ENCODE measurements at places on chromosomes 4 and X.

DNA sequence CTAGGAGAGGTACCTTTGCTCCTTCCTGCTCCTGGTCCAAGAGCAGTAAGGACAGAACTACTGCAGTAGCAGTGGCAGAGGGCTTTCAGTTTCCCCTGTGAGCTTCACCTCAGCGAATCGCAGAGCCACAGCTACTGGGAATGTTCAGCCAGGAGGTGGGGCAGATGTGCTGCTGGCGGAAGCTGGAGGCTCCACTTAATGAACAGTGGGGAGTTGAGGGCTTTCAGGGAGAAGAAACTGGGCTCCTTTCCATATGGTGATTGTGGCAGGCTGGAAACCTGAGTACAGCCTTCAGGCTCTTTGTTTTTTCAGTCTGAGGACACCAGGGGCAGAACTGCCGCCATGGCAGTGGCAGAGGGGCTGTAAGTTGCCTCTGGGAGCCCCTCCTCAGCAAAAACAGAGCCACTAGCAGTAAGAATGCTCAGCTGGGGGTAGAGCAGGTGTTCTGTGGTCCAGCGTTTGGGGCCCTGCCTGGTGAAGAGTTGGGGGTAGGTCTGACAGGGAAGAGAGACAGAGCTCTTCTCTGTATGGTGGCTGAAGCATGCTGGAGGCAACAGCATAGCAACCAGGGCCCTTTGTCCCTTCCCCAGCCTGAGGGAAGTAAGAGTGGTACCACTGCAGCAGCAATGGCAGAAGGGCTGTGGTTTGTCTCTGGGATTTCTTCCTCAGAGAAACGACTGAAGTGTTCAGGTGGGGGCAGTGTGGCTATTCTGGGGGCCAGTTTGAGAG lies 106.0 kb upstream of the GRXCR1 start:
- peak; percentile 77 for DNase-seq

GRCh38 chr4:26162101-26162500 lies 158.7 kb upstream of the RBPJ start:
- no peak for DNase-seq

GRCh38 chr4:10640561-10641201 lies 43.9 kb downstream of the CLNK start:
- DNase-seq, result peak; percentile 33

- DNase-seq, result no peak
These were observed 70.0 kb downstream of the EVC2 start for GRCh38 chr4:5638316-5638715.

GRCh38 chrX:110108381-110108821 lies 105.5 kb downstream of the TMEM164 start:
- DNase-seq, result no peak

DNA sequence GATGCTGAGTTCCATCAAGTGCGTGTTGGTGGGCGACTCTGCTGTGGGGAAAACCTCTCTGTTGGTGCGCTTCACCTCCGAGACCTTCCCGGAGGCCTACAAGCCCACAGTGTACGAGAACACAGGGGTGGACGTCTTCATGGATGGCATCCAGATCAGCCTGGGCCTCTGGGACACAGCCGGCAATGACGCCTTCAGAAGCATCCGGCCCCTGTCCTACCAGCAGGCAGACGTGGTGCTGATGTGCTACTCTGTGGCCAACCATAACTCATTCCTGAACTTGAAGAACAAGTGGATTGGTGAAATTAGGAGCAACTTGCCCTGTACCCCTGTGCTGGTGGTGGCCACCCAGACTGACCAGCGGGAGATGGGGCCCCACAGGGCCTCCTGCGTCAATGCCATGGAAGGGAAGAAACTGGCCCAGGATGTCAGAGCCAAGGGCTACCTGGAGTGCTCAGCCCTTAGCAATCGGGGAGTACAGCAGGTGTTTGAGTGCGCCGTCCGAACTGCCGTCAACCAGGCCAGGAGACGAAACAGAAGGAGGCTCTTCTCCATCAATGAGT lies 46.6 kb downstream of the RHOH start:
- DNase-seq, result no peak

DNA sequence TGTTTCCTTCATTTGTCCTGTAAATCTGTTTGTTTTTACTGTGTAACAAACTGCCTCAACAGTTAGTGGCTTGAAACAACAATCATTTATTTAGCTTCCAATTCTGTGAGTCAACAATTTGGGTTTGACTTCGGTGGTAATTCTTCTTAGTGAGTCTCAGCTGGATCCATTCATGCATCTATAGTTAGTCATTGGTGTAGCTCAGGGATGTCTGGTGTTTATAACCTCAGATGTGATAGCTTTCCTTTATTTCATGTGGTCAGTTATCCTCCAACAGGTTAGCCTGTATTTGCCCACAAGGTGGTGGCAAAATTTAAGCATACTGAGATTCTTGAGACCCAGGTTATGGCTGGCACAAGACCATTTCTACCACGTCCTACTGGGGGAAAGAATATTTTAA lies 1267.2 kb downstream of the RAPGEF2 start:
- DNase-seq, result no peak

DNA sequence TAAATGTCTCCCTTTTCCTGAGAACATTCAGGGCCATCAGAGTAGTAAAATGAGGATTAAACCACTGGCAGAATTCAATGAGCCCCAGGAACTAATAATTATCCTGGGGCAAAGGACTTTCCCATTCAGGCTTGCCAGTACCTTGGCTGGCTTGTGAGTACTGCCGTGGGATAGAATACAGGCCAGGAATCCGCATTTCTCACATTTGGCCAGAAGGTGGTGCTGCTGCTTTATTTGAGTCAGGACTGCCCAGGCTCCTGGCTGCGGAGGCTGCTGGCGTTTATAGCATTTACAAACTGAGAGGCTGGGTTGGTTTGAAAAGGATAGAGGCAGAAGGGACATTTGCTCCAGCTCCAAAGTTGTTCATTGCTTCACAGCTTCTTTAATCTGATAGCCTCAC lies 91.4 kb downstream of the RTL9 start:
- peak; percentile 77 for DNase-seq

GRCh38 chr4:17876943-17877342 lies 66.2 kb downstream of the NCAPG start:
- no peak for DNase-seq

GRCh38 chrX:13605611-13606010 lies 36.2 kb downstream of the EGFL6 start:
- no peak for DNase-seq

DNA sequence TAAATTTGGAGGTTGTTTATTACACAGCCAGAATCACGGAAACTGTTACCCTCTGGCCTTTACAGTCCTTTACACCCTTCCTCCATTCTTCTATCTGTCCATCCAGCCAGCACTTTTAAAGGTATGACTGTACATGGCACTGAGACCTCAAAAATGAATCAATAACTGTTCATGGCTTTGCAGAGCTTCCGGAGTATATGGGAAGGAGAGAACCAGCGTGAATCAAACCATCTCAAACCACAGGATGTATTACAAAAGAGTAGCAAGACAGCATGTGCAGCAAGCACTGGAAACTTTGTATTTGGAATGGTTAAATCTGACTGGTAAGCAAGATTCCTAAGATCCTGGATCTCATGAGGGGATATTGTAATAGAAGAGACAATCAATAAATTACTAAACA lies 228.5 kb upstream of the CASK start:
- DNase-seq, result no peak

DNA sequence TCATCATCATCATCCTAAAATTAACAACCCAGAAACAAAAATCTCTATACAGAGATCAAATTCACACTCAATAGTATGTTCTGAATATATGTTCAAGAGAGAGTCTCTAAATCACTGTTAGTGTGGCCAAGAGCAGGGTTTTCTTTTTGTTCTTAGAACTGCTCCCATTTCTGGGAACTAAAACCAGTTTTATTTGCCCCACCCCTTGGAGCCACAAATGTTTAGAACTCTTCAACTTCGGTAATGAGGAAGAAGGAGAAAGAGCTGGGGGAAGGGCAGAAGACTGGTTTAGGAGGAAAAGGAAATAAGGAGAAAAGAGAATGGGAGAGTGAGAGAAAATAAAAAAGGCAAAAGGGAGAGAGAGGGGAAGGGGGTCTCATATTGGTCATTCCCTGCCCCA lies 32.3 kb downstream of the CYBB start:
- no peak for DNase-seq

DNA sequence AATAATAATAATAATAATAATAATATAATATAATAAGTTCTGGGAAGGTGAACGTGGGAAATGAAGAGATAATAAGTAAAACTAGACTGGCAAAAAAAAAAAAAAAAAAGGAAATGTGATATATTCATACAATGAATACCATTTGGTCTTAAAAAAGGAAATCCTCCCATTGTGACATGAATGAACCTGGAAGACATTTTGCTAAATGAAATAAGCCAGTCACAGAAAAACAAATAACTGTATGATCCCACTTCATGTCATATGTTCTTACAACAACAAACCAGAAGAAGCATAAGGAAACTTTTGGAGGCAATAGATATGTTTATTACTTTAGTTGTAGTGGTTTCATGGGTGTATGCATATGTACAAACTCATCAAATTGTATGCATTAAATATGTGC lies 63.1 kb downstream of the ATP11C start:
- no peak for DNase-seq

DNA sequence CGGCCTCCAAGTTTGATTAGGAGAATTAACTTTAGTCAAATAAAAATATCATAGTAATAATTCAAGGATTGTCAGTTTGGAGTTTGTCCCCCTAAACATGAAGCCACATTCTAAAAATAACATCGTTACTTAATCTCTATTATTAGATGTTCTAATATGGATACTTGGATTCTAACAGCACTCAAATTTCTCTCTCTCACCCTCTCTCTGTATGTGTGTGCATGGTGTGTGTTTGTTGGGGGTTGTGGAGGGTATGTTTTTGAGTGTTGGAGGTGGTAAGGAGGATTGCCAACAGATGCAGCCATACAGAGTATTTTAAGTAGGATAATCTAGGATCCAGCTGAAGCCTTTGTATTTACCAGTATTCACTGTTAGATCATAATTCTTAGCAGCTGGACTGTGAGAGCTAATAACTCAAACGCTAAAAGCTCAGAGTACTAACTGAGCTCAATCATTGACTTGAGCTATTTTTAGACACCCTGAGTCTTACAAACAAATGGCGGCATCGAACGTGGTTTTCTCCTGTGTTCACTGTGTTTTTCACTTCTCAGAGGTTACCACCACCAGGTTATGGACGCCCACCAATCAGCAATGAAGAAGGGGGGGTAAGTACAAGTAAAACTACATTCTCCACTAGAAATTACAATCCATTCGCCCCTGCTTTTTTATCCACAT lies 8.8 kb downstream of the ENAM start:
- DNase-seq, result no peak

- no peak for DNase-seq
These were observed 1.9 kb downstream of the GPC4 start for GRCh38 chrX:133413218-133413925.

DNA sequence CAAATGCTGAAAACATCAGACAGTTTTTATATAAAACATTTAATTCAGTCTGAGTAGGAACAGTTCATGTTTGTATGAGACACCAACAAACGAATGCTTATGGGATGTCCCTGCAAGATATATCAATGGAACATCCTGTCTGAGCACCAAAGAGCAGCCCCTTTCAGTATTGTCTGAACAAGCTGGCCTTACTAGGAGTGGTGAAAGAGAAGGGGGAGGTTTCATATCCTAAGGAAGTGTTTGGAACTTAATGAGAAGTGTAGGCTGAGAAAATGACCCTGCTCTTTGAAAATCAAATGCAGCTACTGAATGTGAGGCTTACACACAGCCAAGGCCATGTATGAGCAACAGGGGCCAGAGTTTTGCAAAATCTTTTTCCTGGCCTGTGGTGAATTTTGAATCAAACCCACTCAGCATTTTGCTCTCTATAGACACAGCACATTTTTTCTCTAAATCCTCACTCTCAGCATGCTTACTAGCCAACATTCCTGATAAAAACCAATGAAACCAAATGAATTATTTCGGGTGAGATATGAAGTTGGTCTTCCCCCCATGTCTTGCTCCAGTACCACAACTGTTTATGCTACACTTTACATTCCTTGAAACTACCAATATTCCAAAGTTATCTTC lies 119.4 kb downstream of the LUZP4 start:
- no peak for DNase-seq

All from NCI-H345 (cell line).